ENCODE measurements at places on chromosomes 2 and 18. TPM values are rescaled to one million over a fixed set of nuclear protein-coding genes. Genes with fewer than 3 reads are reported as not detected.
A peak's percentile ranks its signal among the peaks of the same experiment; 100 is the strongest.

- no peak overlapping the region for H3K4me3 ChIP-seq
- H3K36me3 ChIP-seq: peaks cover 1% of the 10 kb centered on the region
- no peak overlapping the region for H3K27ac ChIP-seq
- H3K4me1 ChIP-seq: no peaks in the 10 kb centered on the region
- no peaks in the 10 kb centered on the region for H3K27me3 ChIP-seq
- DNase-seq: no peak
Observed at GRCh38 chr2:144249035-144249637, 270.8 kb downstream of the ZEB2 start.

The PNPT1 gene
- total RNA-seq: 17.9 TPM

The SPP2 gene
- not detected for total RNA-seq

DNA sequence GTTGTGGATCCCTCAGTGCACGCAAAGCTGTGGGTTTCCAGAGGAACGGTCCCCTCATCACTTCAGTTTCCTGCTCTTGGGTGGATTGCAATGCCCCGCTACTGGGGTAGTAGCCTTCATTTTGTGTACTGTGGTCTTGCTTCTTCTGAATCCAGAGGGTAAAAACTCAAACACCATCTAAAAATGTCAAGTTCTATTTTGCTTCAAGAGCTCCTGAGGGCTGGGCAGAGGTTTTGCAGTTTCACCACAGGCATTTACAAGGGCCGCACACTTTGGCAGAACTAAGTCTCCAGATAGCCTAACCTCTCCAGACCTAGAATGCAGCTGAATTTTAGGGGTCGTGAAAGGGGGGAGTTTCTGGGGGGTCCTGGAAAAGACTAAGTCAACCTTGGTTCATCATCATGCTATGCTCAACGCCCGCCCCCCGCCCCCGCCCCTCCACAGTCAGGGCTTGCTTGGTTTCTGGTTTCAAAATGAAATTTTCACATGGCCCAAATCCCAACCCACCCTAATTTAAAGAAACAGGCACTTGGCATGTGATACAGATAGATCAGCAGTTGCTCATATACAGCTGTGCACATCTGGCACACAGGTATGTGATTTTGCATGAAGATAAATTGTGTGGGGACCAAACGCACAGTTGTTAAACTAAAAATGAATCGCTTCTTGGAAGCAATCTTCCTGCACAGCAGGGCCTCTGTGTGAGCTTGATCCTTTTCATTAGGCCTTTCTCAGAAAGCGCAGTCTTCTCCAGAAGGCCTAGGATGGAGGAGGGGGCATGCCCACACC lies 329.6 kb downstream of the OSR1 start:
- H3K4me3 ChIP-seq: no peak overlapping the region
- no peak overlapping the region for H3K27ac ChIP-seq
- no peak for DNase-seq
- H3K36me3 ChIP-seq: no peaks in the 10 kb centered on the region
- H3K4me1 ChIP-seq: no peaks in the 10 kb centered on the region

- no peak overlapping the region for H3K4me3 ChIP-seq
- H3K27me3 ChIP-seq: no peaks in the 10 kb centered on the region
- no peak overlapping the region for H3K27ac ChIP-seq
- DNase-seq: no peak
- H3K36me3 ChIP-seq: no peaks in the 10 kb centered on the region
Observed at GRCh38 chr2:130289780-130290179, 52.9 kb upstream of the IMP4 start.

GRCh38 chr2:237859082-237859433 lies 365 bp upstream of the RAMP1 start:
- peak; percentile 46 for DNase-seq
- H3K36me3 ChIP-seq: no peaks in the 10 kb centered on the region
- H3K4me3 ChIP-seq: peak overlapping the region; percentile 67
- peaks cover 59% of the 10 kb centered on the region for H3K4me1 ChIP-seq
- H3K27ac ChIP-seq: peak overlapping the region; percentile 93
- H3K27me3 ChIP-seq: no peaks in the 10 kb centered on the region

Measured in stomach (tissue), 19 donors.